ENCODE measurements at places on chromosomes 7 and 10. TPM values are rescaled to one million over a fixed set of nuclear protein-coding genes. Genes with fewer than 3 reads are reported as not detected.

CSGALNACT2 gene
- 7.6 TPM for total RNA-seq

OR13A1 gene
- not detected for total RNA-seq

ECHS1 gene
- total RNA-seq = 71.9 TPM

OR9A2 gene
- total RNA-seq = not detected

STAMBPL1 gene
- total RNA-seq = 1.3 TPM

ZNF117 gene
- 5.8 TPM for total RNA-seq

FAM20C gene
- 8.2 TPM for total RNA-seq

SNX8 gene
- 6.5 TPM for total RNA-seq

GIMAP1 gene
- 26.7 TPM for total RNA-seq

CYP3A4 gene
- total RNA-seq = not detected

HOXA5 gene
- 8.3 TPM for total RNA-seq

DAGLB gene
- 21.9 TPM for total RNA-seq

FAM131B gene
- 0.44 TPM for total RNA-seq

ANXA8 gene
- not detected for total RNA-seq

NPSR1 gene
- total RNA-seq = not detected

CRYGN gene
- total RNA-seq = not detected

RBP4 gene
- not detected for total RNA-seq

C7orf57 gene
- total RNA-seq = 0.19 TPM

CRHR2 gene
- total RNA-seq = not detected

WEE2 gene
- total RNA-seq = not detected

CYP2E1 gene
- 0.16 TPM for total RNA-seq

CUZD1 gene
- total RNA-seq = 1.1 TPM

CFAP46 gene
- 0.82 TPM for total RNA-seq

FGF8 gene
- not detected for total RNA-seq

GIMAP7 gene
- total RNA-seq = 41.2 TPM

ELN gene
- 0.81 TPM for total RNA-seq

CHST15 gene
- 24.1 TPM for total RNA-seq

RFC2 gene
- total RNA-seq = 25.0 TPM

PURB gene
- total RNA-seq = 12.1 TPM

LLCFC1 gene
- total RNA-seq = not detected

SPDYE5 gene
- not detected for total RNA-seq

SPDYE11 gene
- total RNA-seq = not detected

PRKG1 gene
- 10.1 TPM for total RNA-seq
